Fibroblast of skin of left quadriceps (primary cell): ENCODE measurements at places on chromosomes 1 and 21.

DNA sequence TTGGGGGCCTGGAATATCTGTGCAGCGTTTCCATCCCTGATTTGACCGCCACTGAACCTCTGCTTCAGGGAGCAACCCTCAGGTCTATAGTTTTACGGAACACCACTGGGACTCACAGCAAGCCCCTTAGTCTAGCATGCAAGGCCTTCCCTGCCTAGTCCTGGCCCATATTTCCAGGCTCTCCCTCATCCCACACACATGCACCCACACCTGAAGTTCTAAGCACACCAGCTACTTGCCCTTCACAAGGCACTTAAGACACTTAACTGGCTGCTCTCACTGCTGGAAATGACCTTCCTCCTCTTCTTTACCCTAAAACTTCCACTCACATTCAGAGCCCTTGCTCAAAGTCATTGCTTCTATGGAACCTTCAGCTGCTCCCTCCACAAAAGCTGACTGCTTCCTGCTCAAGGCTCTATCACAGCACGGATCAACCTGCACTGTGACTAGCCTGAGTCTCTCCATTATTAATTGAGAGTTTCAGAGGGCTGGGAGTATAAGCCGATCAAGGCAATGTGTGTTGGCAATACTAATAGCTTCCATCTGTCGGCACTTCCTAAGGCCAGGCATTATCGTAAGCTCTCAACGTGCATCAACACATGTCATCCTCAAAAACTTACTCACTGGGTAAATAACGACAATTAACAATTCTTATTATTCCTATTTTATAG, 84.3 kb downstream of the RRAGC start:
- DNase-seq = no peak

DNA sequence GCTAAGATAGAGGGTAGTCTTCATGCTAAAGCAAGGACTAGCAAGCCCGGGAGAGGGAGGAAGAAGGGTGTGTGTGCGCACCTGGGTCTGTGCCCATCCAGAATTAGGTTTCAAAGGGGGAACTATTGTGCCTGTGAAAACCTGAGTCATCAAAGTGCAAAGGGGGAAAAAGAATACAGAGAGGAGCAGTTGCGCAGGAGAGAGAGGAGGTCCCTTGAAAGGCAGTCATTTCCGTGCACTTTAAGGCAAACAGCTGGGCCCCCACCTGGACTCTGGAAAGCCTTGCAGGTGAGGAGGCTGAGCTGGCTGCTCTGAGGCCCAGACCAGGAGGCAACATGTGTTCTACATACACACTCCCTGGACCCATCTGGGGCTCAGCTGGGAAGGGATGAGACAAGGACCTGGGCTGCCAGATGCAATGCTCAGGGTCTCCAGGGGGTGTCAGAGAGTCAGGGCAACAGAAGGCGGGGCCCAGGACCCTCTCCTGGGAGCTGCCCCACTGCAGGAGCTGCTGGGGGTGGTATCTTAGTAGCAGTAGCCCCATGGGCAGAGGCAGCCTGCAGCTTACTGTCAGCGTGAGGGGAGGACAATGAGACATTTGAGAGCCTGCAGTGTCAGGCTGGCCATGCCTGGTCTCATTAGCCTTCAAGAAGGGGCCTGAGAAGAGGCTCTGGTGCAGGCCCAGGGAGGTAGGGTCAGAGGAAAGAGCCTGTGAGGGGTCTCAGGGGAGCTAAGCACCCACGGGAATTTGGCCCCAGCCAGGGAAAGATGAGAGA, 14.3 kb downstream of the PROK1 start:
- no peak for DNase-seq

GRCh38 chr1:233025157-233025556, 74.7 kb downstream of the NTPCR start:
- no peak for DNase-seq

GRCh38 chr1:1148569-1148968, 25.1 kb upstream of the TTLL10 start:
- no peak for DNase-seq

- no peak for DNase-seq
These were observed 7.0 kb downstream of the SOD1 start for GRCh38 chr21:31666445-31667010.

- no peak for DNase-seq
These were observed 30.4 kb downstream of the RAP1GAP start for GRCh38 chr1:21638531-21639341.

GRCh38 chr1:237566581-237566980, 324.1 kb downstream of the ZP4 start:
- DNase-seq = no peak

DNA sequence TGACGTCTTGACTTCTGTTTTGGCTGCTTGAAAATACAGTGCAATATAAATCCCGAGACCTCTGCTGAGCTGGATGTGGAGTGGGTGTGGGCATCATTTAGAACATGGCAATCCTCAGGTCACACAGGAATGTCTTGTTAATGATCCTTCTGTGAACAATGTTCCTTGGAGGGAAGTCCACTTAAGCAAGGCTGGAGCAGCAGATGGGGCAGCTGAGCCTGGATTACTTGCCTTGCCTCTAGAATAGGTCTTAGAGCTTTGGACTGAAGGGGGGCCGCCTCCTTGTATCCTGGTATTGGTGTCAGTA, 926 bp upstream of the SCMH1 start:
- DNase-seq = no peak

GRCh38 chr1:32094746-32095521, 12.9 kb upstream of the KPNA6 start:
- no peak for DNase-seq

GRCh38 chr1:165563551-165563950, 19.8 kb downstream of the LRRC52 start:
- no peak for DNase-seq

GRCh38 chr1:116570358-116571214, at the start of gene CD58:
Gene CD58, minus strand, starts transcription at chr1:116571026. Its CDS starts 54 bp downstream, at chr1:116570972.
- peak; percentile 29 for DNase-seq

GRCh38 chr1:29237129-29237821, 953 bp downstream of the PTPRU start:
- DNase-seq = no peak

DNA sequence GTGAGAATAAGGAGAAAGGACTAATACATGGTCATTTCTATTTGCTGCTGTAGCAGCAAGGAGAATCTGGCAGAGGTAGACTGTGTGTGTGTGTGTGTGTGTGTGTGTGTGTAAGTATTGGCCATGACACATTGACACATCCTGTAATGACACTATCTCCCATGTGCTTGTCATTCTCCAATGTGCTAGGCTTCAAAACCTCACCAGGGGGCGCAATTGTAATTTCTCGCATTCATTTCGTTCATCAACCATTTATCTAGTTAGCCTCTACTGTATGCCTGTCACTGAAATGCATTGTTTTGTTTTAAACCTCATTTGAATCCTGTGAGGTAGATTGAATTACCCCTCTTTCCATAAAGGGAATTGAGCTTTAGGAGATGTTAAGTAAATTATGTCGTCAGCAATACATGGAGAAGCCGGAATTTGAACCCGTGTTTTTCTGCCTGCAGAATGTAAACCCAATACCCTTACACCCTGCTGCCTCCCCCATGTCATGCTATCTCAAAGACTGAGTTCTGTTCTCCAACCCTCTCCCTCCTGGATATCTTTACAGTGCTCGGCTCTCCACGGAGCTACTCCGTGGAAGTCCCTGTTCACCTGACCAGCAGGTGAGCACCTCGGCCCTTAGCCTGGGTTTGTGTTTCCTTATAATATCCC, 100.8 kb downstream of the UCK2 start:
- DNase-seq = peak; percentile 24

- no peak for DNase-seq
These were observed 122.8 kb upstream of the RAB4A start for GRCh38 chr1:229148041-229148671.

- DNase-seq = no peak
These were observed 66.8 kb downstream of the SLC27A3 start for GRCh38 chr1:153842006-153842471.

DNA sequence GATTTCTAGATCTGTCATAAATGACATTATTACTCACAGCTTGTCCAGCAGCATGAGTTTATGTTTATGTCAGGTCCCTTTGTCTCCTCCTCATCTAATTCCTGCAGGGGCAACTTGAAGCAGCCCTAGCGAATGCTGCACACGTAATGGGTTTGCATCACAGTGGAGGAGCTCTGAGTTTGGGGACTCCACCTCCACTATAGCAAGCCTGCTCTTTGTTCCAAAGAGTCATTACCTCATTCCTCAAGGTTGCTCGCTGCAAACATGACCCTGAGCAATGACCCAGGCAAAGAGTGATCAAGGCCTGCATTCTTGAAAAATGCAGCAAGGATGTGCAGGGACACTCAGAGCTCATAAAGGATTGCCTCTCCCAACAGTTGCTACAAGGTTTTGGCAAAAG, 261.9 kb downstream of the HHIPL2 start:
- no peak for DNase-seq

- DNase-seq = no peak
These were observed 9.6 kb downstream of the ACKR1 start for GRCh38 chr1:159214149-159214760.

DNA sequence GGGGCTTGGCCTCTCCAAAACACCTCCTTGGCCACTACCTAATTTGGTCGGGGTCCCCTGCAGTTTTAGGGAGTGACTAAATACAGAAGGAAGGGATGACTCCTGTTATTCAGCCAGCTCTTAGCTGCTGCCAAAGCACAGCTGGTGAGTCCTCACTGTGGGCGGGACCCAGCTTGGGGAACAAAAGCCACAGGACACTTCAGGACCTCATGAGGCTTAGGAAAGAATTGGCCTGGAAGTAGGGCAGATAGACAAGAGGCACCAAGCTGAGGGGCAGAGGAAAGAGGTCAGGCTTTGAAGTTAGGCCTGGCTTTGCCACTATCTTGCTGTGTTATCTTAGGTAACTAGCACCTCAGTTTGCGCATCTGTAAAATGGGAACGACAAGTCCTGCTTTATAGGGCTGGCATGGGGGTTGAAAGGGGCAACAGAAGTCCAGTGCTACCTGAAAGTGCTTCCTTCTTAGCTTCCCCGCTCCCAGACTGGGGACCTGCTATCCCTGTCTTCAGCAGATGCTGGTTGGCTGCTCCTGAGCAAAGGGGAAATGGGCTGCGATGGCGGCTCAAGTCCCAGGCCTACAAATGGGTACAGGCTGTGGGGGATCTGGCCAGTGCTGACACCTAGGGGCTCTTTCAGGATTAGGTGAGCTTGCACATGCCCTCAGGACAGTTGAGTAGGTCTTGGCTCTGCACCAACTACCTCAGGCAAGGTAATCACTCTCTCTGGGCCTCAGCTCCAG, 15.7 kb downstream of the IFI6 start:
- DNase-seq = peak; percentile 20

DNA sequence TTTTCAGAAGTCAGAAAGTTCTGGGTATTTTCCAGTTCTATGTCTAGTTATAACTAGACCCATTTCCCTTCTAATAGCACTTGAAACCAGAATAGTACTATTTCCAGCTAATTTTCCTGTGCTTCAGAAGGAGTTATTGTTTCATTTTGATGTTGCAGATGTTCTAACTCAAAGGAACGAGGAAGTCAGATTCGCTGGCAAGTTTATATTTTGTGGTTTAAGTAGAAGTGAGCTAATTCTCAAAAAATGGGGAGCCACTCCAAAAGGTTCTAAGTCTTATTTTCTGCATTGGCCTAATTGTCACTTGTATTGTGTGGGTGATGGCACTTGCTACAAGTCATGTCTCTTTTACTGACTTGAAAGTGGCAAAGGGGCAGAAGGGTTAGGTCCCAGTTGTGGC, 18.1 kb downstream of the CCDC185 start:
- peak; percentile 42 for DNase-seq
